ENCODE measurements at places on chromosomes 13 and 19.

GRCh38 chr13:79398127-79398526, 7.9 kb downstream of the RBM26 start:
- no peak for DNase-seq

DNA sequence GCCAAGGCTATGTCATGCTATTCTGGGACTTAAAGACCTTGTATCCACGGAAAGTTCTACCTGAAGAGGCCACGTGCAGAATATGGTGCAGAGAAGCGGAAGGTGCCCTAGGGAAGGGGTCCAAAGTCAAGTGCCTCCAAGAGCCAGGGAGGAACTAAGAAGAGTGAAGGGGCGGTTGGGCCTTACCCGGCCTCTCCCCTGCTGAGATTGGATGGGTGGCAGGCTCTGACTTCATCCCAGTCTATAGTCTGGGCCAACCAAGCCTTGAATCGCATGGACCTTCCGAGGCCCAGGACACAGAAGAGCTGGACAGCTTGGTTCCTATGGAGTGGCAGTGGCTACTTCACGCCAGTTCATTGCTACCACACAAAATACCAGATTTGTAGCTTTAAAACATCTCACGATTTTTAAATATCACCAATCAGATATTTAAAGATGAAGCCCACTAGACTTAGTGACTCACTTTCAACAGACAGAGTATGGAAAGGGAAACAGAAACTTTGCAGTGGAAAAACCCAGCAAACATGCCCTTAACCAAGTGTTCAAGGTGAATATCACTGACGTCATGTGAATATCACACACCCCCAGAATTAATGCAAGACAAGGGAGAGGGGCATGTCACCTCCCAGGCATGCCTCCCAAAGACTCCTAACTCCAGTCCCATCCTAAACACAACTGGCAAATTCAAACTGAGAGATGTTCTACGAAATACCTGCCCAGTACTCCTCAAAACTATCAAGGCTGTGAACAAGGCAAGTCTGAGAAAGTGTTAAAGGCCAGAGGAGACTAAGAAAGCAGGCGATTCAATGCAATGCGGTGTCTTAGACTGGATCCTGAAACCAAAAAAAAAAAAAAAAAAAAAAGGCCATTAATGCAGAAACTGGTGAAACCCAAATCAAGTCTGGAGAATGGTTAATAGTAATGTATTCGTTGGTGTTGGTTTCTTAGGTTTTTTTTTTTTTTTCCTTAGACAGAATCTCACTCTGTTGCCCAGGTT, 10.2 kb downstream of the C19orf12 start:
- DNase-seq, result no peak

DNA sequence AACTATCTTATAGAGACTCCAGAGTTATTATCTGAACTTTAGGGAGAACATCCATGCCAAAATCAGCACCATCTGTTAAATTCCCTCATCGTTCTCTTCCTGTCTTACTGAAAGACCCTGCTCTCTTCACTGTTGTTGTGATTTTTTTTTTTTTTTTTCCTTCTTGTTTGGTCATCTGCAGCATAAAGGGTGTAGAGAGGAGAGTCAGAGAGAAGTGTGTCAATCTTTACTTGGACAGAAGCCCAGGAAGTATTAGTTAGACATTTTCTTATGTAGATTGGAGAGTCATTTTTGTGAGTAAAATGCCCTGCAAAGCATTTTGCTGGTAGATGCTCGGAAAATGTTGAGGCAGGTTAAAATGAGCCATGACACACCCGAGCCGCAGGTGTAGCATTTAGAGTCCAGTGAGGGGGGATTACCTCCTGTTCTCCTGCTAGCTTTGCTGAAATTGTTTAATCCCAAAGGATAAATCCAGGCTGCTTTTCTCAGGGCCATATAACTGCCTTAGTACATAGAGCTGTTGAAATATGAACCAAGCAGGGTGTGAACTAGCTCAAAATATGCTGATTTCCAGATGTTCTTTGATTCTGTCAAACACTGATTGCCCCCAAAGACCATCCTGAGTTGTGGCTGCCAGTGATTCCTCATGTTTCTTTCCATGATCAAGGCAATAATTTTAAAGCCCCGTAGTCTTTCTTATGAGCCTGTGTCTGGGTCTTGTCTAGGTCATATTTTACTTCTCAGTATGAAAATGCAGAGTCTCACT, 143.5 kb downstream of the DCT start:
- no peak for DNase-seq

GRCh38 chr13:42487221-42487620, 86.7 kb upstream of the TNFSF11 start:
- DNase-seq, result no peak

DNA sequence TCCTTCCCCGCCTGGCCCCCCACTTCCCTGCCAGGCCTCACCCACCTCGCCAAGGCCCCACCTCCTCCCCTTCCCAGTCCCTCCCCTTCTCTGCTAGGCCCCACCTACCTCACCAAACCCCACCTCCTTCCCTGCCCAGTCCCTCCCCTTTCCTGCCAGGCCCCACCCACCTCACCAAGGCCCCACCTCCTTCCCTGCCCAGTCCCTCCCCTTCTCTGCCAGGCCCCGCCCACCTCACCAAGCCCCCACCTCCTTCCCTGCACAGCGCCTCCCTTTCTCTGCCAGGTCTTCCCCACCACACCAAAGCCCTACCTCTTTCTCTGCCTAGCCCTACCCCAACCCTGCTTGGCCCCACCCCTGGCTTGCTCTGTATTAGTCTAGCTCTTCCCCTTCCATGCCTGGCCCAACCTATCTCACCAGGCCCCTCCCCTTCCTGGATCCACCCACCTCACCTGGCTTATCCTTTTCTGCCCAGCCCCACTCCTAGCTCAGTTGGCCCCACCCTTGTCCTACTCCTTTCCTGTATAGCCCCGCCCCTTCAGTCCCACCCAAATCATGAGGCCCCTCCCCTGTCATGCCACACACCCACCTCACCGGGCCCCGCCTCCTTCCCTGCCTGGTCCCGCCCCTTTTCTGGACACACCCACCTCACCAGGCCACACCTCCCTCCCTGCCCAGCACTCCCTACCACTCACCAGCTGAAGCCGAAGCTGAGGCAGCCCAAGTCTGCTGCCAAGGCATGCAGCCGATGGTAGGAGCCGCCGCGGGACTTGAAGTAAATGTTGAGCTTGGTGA, 16.2 kb downstream of the CERS1 start:
- DNase-seq, result no peak

GRCh38 chr19:29247051-29247450, 34.1 kb upstream of the UQCRFS1 start:
- DNase-seq, result no peak

- DNase-seq, result no peak
Measured at GRCh38 chr13:97259798-97260714, 37.9 kb downstream of the MBNL2 start.

DNA sequence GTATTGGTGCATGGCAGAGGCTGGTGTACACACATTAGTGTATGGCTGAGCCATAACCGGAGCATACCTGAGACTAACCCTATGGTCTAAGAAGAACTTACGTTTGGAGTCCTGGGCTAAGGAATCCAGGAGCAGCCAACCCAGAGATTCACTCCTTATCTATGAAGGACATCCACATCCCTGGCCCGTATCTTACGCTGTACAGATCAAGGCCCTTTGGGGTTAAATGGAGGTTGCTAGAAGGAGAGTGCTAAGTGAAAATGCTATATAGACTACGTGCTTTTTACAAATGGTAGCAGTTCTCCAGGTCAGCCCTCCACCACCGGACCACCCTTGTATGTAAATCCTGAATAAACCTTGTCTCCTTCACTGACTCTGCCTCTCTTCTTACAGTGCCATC, 1.9 kb upstream of the SUGT1 start:
- DNase-seq, result no peak

DNA sequence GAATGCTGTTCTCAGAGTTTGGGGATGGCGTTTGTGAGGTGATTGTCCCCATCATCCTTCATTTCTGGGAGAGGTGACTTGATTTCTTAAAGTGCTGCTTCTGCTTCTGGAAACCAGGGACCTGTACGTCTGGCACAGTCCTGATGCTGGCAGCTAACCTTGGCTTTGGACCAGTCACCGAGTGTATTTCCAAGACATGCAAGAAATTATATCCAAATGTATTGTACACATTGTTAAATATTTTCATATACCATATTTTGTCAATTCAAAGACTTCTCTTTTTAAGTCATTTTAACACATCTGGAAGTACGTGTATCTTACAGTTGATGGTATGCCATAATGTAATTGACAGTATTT, 97.4 kb downstream of the ARHGEF7 start:
- no peak for DNase-seq

DNA sequence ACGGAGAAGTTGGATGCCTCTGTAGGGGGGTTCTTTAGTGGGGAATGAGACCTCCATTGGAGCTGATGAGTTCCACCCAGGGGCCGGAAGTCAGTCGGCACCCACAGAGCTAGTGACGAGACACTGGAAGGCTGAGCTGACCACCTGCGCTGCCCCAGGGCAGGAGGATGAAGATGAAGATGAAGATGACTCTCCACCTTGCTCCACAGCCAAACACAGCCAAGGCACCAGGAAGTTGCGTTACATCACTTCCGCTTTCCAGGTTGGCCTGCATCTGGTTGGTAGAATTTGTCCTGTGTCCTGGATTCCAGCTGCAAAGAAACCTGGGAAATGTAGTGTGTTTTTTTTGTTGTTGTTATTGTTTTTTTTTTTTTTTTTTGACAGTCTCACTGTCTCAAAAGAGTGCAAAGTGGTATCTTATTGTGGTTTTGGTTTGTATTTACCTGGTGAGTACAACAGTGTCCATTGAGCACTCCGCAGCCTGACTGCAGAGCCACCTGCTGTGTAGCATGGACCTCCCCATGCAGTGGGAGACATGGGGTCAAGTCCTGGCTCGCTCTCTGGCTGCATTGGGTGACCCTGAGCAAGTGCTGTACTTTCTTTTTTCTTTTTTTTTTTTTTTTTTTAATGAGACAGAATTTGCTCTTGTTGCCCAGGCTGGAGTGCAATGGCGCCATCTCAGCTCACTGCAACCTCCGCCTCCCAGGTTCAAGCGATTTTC, 1.9 kb downstream of the TBC1D17 start:
- DNase-seq, result no peak

GRCh38 chr19:49741210-49741844, 21.8 kb downstream of the TSKS start:
- DNase-seq, result no peak

DNA sequence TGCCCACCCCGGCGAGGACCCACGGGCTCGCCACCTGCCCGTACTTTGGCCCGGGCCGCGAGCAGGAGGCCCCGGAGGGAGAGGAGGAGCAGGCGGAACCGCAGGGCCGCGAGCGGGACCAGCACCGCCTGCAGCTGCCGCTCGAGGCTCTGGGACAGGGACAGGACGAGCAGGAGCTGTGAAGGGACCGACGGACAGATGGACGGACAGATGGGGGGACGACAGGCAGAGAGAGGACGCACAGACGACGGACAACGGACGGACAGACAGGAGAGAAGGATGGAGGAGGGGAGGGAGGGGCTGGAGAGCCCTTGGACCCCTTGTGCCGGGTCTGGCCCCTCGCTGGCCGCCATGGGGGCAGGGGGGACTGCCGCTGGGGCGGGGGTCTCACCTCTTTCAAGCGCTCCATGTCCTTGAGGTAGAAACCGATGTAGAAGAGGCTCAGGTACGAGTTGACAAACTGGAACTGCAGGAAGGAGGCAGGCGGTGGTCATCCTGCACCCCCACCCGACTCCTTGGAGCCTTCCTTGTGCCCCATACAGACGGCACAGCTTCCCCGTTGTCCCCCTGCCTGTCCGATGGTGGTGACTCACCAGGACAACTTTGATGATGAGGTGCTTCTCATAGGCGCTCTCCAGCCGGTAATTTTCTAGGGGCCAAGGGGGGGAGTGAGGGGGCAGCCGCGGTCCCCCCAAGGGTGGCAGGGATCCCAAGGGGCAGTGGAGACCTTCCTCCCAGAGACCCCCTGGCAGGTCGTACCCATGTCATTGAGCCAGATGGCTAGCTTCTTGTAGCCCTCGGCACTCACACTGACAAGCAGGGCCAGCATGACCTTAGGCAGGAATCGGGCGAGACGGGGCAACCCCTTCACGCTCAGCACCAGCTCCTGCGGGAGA, 5.0 kb downstream of the ANO8 start:
- DNase-seq, result no peak

DNA sequence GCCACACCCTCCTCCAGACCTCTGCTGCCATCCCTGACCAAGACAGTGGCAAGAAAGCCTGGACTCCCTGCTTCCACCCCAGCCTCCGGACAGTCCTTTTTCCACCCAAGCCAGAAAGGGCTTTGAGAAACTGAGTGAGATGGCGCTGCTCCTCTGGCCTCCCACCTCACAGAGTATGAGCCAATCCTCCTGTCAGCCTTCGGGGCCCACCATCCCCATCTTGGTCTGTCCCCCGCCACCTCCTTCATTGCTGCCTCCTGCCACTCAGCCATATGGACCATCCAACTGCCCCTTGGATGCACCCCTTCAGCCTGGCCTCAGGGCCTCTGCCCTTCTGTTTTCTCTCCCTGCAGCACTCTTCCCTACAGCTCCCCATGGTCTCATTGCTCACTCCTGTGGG, 125.7 kb downstream of the CRYL1 start:
- no peak for DNase-seq

- no peak for DNase-seq
Measured at GRCh38 chr13:79413521-79413920, 7.5 kb upstream of the RBM26 start.

- no peak for DNase-seq
Measured at GRCh38 chr13:88051746-88052482, 380.7 kb downstream of the SLITRK5 start.

- DNase-seq, result no peak
Measured at GRCh38 chr19:39847525-39847924, 1.3 kb upstream of the FBL start.

- no peak for DNase-seq
Measured at GRCh38 chr13:94664889-94665288, 47.5 kb downstream of the SOX21 start.

GRCh38 chr19:34243876-34244578, 10.3 kb upstream of the GARRE1 start:
- no peak for DNase-seq

DNA sequence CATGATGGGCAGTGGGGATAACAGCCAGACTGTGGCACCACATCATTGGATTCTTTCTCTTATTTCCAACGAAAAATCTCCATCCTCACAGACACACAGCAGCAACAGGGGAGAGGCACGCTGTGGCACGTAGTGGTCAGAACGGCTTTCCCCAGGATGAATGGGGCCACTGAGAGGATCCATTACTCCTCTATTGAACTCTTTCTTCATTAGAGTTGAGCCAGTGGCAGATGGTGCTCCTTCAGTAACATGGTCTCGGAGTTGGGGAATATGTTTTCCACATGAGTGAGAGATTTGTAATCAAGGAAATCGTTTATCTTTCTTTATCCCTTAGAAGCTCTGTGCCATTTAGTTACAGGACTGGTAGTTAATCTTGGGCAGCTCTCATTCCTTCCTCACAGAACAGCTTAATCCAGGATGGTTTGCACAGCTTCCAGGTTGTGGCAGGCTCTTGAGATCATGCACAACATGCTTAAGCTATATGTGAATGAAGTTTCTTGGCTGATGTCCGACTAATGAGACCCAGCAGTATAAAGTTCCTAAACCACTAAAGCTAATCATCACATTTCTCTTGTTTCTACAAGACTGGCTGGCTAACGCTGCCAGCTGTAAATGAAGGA, 180.5 kb upstream of the SLC10A2 start:
- DNase-seq, result no peak

GRCh38 chr19:8221161-8221560, 12.0 kb downstream of the CERS4 start:
- no peak for DNase-seq
